ENCODE measurements at places on chromosomes 12 and 14.

DNA sequence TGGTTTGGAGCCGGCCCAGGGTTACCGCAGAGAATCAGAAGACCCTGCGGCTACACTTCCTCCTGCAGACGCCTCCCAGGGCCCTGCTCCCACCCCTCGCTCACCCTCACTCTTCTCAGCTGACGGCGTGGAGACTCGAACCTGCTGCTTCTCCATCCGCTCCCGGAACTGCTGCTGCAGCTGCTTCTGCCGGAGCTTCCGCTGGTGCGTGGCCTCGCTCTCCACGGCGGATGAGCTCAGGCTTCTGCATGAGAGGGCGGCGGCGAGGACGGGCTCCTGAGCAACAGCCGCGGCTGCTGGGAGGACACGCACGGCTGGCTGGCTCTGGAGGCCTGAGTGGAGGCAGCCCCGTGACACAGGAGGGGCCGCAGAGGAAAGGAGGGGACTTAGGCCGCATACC, 33.3 kb downstream of the RAD52 start:
- DNase-seq: no peak

- DNase-seq: no peak
Measured at GRCh38 chr14:49381778-49382177, 204.4 kb downstream of the RPS29 start.

- no peak for DNase-seq
Measured at GRCh38 chr12:68229956-68230355, 4.3 kb upstream of the IL26 start.

DNA sequence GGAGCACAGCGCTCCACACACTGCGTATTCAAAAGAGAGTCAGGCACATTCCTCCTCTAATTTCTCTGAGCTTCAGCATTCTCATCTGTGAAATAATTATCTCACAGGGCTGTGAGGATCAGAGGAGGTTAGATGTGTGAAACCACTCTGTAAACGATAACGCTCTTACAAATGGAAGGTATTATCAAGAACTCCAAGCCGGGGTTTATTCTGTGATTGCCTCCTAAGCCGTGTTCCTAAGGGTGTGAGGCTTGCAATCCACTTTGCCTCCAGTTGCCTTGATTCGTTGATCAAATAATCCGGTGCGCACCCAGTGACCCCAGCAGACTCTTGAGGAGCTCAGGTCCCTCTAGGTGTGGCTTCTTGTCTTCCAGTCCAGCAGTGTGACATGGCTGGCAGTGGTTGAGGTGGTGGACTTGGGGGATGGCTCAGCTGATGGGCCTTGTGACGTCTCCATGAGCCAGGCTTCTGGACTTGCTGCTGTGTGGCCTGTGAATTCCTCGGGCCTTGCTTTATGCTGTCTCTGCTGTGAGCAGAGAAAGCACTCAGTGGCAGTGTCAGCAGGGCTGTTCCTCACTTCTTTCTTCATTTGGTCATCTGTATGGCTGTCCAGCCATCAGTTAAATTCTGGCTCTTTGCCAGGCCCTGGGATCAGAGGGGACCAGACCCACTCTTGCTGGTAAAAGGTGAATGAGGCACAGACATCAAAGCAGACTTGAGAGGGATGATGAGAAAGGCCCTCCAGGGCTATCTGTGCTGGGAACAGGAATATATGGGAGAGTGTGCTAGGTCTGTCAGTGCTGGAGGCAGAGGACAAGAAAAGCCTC, 71.0 kb downstream of the SLC25A47 start:
- no peak for DNase-seq

- DNase-seq: peak; percentile 91
Measured at GRCh38 chr14:69152902-69153151, at the start of gene DCAF5. Gene DCAF5, minus strand, starts transcription at chr14:69153119. Its CDS starts 141 bp downstream, at chr14:69152978.

GRCh38 chr12:109710747-109711595, 2.7 kb upstream of the FAM222A start:
- no peak for DNase-seq

GRCh38 chr12:118183155-118183554, 47.2 kb downstream of the PEBP1 start:
- no peak for DNase-seq

DNA sequence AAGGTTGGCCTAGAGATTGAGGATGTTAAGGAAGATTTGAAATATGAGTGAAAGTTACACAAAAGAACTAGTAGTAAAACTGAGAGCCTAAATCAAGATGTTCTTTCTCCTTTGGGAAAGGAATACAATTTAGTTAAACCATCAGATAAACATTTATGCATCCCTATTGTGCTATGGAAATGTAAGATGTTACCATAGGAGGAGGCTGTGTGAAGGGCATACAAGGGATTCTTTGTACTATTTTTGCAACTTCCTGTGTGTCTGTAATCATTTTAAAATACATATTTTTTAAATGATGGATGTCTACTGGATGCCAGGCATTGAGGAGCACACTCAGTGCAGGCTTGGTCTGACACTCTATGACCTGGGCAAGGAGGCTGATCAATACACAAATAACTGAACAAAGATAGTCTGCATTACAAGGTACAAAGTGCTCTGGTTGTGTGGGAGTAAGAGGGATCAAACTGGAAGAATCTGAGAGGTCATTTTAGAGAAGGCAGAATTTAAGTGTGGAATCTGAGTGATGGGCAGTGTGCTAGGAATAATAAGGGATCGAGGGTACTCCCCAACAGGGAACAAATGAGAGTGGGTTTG, 5.8 kb upstream of the CHPT1 start:
- no peak for DNase-seq

GRCh38 chr12:43306066-43306465, 245.9 kb downstream of the ADAMTS20 start:
- no peak for DNase-seq

- no peak for DNase-seq
Measured at GRCh38 chr12:106021516-106021915, 117.2 kb downstream of the NUAK1 start.

DNA sequence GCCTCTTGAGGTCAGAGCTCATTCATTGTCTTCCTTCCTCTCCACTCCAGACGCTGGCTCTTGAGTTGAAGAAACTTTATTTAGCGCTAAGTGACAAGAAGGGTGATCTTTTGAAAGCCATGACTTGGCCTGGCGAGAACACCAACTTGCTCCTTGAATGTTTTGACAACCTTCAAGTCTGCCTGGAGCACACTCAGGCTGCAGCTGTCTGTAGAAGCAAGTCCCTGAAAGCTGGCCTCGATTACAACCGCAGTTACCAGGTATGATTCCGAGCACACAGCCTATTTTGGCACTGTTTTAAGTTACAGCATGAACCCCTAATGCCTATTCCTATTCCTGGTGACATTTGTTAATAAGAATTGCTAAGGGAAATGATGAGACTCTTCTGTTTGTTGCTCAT, 167.6 kb downstream of the ESR2 start:
- no peak for DNase-seq

DNA sequence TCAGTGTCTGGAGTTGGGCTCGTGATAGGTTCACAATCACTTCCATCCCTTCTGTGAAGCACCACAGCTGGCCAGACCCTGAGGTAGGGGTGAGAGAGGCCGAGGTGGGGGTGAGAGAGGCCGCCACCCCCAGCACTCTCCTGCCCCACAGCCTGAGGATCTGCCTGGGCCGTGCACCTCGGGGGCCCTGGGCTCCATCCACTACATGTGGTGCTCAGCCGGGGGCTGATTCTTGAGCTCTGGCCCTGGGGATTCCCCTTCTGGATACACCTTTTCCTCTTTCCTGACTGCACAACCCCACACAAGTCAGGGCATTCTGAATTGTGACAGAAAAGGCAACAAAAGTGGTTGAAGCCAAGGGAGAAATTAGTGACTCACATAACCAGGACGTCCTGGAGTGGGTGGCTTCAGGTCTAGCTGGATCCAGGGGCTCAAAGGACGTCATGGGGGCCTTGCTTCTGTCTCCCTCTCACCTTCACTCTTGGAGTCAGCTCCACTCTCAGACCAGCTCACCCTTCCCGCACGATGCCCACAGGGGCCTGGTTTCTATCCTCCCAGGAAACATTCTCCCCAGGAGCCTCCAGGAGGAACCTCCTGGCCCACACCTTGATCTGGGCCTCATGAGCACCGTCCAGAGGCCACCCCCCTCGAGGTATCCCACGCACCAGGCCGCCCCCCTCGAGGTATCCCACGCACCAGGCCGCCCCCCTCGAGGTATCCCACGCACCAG, 12.1 kb upstream of the FBRSL1 start:
- DNase-seq: no peak

DNA sequence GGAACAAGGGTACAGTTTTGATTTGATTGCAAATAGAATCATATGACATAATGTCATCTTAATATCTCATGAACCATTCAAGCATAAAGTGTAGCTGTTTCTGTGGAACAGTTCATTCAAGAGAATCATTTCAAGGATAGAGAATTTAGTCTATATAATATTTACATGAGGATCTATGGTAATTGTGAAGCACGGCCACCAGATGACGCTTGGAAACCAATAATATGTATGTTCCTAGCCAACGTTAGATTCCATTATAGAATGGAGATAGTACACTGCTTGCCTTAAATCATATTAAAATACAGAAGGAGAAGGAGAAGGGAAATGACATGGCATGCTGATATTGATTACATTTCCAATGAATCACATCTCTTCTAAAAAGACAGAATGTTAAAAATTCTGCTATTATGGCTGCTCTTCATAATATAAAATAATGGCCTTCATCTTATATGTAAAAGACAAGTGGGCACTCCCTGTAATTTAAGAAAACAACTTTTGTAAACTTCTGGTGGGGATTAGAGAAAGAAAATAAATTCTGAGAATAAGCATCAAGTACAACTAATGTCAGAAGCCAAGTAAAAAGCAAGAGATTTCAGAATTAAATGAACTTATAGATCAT, 351.0 kb downstream of the NAV3 start:
- no peak for DNase-seq

- DNase-seq: no peak
Measured at GRCh38 chr12:120933786-120934185, 29.6 kb upstream of the SPPL3 start.

DNA sequence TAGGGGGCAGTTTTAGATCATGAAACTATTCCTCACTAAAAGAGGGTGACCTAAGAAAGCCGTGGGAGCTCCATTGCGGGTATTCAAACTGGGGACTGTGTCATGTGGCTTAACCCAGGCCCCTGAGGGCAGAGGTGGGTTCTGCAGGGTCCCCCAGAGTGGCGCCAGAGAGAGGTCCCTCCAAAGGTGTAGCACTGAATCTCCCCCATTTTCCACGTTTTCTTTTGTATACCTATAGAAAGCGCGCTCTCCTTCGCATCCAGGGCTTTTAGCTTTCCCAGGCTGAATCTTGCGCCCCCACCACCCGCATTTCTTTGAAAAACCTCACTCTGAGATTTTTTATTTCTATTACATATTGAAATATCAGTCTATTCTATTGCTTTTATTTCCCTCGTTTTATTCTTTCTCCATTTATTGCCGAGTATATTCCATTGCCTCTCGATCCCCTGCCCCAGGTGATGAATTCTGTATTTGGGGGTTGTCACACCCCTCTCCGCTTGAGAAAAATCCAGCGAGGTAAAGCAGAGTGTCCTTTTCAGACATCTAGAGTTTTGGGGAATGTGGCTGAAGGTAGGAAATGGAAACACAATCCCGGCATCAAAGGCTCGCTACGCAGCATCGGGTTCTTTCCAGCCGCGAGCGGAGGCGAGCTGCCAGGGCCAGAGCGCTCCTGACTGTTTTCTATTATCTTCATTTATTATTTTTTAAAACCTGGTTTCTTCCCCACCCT, 870 bp upstream of the HOXC13 start:
- DNase-seq: no peak

GRCh38 chr14:65349100-65349499, 63.4 kb upstream of the FUT8 start:
- DNase-seq: no peak

Measured in stimulated activated CD8-positive, alpha-beta memory T cell treated with anti-CD3 and anti-CD28 coated beads, Interleukin-4, amount 100 ng/mL, for 48 hours (primary cell).